ENCODE measurements at places on chromosomes 4 and X. TPM values are rescaled to one million over a fixed set of nuclear protein-coding genes. Genes with fewer than 3 reads are reported as not detected.

TMEM150C gene
- polyA plus RNA-seq, result 1.2 TPM

FAM236D gene
- polyA plus RNA-seq, result not detected

GAGE12H gene
- polyA plus RNA-seq, result not detected

ANAPC4 gene
- 22.5 TPM for polyA plus RNA-seq

RBMX gene
- 56.5 TPM for polyA plus RNA-seq

TMEM271 gene
- 0.08 TPM for polyA plus RNA-seq

CPZ gene
- 3.4 TPM for polyA plus RNA-seq

Measured in esophagus (tissue), 2 donors.